Esophagus muscularis mucosa (tissue), 4 donors: ENCODE measurements at places on chromosomes 16 and 17. TPM values are rescaled to one million over a fixed set of nuclear protein-coding genes. Genes with fewer than 3 reads are reported as not detected.

DNA sequence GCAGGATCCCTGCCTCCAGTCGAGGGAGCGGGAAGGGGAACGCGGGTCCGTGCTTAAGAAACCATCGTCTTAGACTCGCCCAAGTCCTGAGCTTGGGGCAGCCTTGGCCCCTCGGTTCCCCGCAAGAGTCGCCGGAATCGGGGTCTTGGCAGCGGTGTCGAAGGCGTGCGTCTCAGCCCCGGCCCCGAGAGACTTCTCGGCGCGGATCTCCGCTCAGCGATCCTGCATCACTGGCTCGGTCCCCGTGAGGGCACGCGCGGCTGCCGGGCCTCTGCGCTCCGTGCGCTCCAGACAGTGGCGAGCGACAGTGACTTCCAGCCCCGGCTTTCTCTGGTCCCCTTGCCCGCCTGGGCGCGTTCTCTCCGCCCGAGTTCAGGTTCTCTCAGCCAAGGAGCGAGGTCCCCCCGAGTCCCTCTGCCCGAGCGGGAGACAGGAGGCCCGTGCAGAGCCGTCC is 380 bp downstream of the HS3ST3A1 start:
- DNase-seq: no peak

DNA sequence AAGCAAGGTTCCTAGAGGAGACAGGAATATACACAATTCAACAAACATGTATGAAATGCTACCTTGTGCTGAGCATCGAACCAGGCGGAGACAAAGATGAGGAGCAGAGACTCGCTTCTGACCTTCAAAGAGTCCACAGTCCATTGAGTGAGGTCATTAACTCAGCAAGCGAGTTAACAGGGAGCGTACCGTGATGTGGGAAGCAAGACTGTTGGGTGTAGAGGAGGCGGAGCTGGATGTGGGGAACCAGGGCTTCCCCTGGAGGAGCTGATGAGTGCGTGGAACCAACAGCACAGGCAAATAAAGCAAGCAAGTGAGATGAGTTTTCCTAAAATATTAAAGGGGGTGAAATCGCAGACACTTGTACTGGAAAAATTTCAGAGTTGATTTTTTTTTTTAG is 65.0 kb downstream of the NXN start:
- no peak for DNase-seq

- DNase-seq: no peak
Observed at GRCh38 chr17:33749171-33749570, 456.1 kb upstream of the ASIC2 start.

DNA sequence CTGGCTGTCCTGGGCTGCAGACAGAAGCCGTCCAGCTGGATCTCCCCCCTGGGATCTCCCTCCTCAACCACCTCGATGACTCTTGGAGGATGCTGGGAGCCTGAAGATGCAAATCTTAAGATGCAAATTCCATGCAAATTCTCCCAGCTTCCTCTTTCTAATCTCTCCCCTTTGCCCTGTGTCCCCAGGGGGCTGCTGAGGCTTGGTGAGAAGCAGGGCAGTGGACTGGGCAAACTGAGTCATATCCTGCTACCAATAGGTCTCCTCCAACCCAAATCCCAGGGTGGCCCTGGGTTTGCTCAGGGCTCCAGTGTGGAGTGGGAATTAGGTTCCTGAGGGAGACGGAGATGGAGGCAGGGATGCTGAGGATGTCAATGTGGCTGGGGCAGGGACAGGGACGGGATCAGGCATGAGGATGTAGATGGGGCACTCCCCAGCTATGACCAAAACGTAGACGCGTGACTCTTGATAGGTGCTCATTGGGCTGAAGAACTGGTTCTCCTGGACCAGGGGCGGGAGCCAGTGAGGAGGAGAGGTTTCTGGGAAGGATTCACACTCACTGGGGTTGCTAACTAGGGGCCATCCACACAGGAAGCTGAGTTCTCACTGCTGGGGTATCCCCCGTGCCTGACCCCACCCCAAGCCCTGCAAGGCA is 3.6 kb upstream of the ALOX12B start:
- DNase-seq: no peak

PITPNM3 gene
- total RNA-seq: 73.6 TPM

LGALS9 gene
- 31.8 TPM for total RNA-seq

GRCh38 chr16:50102051-50102746 is 36.4 kb downstream of the HEATR3 start:
- DNase-seq: no peak

GRCh38 chr16:57255686-57256415 is 10.8 kb downstream of the ARL2BP start:
- no peak for DNase-seq

DNA sequence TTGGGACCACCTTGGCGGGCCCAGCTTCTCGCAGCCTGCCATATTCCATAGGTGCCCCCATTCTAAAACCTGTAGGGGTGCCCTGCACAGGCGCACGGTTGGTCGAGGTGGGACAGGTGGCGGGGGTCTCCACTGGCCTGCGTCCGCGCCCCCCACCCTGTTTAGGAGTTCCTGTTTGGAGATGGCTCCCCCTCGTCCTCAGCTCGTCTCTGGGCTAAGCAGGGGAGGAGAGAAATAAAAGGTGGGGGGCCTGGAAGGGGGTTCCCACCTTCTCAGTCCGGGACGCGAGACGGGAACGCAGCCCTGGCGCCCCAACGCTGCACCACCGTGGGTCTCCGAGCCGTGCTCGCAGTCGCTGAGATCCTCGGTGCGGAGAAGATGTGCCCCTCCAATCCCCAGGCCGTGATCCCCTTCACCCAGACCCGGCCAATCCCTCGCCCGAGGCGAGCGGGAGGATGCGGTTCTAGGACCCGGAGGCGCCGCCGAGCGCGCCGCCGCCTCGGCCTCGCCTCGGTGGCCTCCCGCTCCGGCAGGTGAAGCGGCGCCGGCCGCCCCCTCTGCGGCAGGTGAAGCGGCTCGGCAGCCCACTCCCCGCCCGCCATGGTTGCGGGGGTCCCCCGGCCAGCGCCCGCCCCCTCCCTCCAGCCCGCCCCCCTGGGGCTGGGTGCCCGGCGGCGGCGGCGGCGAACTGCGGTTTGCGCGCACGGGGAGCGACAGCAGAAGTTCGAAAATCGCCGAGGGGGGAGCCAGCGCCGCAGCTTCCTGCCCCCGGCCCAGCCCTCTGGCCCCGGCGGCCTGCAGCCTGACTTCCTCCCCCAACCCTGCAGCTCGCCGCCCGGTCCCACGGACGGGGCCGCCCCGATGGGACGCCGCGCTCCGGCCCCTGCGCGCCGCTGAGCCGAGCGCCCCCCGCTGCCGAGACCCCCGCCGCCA is at the start of gene FMNL1:
Gene FMNL1 (plus strand): TSS at position 805 of the 933 bp plus-strand sequence. CDS start 240 bp downstream, outside the sequence.
- no peak for DNase-seq

DNA sequence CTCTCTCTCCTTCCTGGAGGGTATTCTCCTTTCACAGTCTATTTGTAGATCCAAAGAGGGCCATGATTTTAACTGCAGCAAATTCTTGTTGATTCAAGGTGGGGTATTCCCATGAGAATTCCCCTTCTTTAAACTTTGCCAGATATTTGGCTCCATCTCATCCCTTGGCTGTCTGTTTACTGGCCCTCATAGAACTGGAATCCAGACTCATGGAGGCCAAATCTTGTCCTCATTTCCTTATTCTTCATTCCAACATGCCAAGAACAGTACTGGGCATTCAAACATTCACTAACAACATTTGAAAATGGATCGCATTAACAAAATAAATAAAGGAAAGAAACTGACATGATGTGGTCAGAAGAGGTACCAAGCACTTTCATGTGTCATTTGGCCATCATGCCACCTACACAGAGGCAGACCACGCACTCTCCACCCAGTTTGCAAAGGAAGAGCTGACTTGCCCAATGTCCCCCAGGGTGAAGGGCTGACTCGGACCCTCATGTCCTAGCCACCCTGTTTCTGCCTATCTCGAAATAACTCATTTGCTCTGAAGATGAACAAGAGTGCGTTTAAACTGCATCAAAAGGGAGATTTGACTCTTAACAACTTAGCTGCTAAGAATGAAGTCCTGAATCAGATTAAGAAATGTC is 23.1 kb upstream of the SLC35B1 start:
- no peak for DNase-seq

CRYM gene
- total RNA-seq: not detected

DNA sequence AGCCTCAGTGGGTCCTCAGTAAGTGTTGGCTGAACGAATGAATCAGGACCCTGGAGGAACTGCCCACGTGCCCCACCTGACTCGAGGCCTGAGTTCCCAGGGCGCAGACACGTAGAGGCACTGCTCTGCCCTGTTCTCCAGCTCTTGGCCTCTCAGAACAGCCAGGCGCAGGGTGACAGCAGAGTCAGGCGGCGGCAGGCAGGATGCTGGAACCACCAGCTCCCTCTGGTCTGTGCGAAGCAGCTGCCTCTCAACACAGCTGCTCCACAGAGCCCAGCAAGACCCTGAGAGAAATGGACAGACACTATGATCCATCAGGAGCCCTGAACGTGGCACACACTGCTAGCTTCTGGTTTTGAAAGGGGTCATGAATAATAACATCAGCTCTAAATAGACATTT is 53.1 kb upstream of the BCO1 start:
- no peak for DNase-seq

CDH15 gene
- total RNA-seq: 0.17 TPM

- DNase-seq: no peak
Observed at GRCh38 chr17:48722201-48722907, at the start of gene PRAC1. Gene PRAC1 (minus strand): TSS chr17:48722518. CDS start chr17:48722392, 126 bp downstream.

- no peak for DNase-seq
Observed at GRCh38 chr16:11726008-11726407, 16.6 kb downstream of the TXNDC11 start.

GRCh38 chr16:66091471-66091891 is 275.0 kb upstream of the CDH5 start:
- peak; percentile 21 for DNase-seq

DNA sequence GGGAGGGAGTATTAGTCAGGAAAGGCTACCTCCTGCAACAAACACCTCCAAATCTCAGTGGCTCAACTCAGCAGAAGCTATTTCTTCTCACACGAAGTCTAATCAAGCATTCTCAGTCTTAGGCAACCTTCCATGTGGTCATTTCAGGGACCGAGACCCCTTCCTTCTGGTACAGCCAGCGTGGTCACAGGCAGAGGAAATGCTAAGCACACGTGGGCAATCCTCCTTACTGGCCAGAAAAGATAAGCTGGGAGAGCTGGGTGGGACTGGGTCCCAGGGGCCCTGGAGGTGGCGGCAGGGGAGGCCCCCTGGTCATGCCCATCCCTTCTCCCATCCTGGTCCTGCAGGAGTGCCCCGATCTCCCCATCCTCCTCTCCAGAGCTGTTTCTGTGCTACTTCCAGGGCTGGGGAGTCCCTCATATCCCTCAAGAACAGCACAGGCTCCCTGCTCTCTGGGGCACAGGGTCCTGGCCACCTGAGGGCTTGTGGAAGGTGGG is 5.7 kb upstream of the CX3CL1 start:
- no peak for DNase-seq

WDR45B gene
- 78.0 TPM for total RNA-seq

TMED6 gene
- not detected for total RNA-seq

DNA sequence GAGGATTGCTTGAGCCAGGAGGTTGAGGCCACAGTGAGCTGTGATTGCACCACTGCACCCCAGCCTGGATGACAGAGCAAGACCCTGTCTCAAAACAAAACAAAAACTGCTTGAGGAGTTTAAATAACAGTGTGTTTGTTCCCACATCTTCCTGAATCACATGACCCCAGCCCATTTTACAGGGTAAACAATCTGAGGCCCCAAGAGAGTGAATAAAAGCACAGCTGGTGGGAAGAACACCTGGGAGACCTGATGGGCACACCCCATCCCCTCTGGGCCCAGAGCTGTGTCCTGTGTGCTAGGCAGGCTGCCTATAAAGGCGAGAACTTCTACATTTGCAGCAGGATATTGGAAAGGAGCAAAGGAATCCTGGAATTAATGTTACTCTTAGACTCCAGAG is 69.6 kb downstream of the PLXDC1 start:
- DNase-seq: no peak

DNA sequence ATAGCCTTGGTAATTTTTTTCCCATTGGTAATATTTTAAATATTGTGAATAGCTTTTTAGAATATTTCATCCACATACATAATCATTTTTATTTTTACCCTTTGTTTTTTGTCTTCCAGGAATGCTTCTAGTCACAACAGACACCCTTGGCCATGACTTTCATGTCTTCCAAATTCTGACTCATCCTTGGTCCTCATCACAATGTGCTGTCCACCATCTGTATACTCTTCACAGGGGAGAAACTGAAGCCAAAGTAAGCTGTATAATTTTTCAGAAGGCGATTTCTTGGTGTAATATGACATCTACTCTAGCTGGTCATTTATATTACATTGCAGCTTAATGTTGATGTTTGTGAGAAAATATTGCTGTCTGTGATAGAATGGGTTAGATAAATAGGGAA is 269.4 kb downstream of the BCAS3 start:
- DNase-seq: no peak

EPOP gene
- total RNA-seq: 2.6 TPM

CDRT15L2 gene
- not detected for total RNA-seq

DNA sequence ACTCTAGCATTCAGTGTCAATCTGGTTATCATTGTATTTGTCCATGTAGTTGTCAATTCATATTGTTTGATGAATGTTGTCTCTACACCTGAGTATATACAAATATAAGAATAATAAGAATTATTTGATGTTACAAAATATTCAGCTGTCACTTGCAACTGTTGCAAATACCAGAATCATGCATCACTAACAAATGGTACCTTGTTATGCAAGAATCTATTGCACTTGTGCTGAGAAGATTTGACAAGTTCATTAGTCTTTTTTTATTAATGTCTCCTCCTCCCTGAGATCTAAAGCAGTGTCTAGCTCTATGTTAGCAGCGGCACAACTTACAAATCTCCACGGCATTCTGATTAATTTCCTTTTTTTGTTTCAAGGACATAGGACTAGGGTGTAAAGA is 22.2 kb upstream of the AKAP1 start:
- DNase-seq: no peak

KRTAP16-1 gene
- not detected for total RNA-seq

ZNF469 gene
- total RNA-seq: 3.0 TPM

- no peak for DNase-seq
Observed at GRCh38 chr16:1560153-1560552, 26.7 kb downstream of the TMEM204 start.

DNA sequence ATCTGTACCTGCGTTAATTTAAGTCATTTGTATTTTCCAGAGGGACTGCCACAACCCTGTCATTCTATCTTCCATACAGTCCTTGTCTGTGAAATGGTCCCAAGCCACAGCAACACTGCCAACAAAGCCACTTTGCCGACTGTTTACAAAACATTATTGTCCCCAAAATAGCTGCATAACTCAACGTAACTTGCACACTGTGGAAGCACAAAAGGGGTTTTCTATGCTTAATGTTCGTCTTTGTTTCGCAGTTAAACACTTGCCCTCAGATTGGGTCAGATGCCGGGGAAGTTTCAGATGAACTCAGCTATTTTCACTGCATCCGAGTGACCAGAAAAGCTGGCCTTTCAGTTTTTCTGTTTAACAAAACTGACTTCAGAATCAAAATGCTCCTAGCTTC is 4.6 kb downstream of the SEC14L5 start:
- no peak for DNase-seq

C16orf74 gene
- total RNA-seq: not detected

DNA sequence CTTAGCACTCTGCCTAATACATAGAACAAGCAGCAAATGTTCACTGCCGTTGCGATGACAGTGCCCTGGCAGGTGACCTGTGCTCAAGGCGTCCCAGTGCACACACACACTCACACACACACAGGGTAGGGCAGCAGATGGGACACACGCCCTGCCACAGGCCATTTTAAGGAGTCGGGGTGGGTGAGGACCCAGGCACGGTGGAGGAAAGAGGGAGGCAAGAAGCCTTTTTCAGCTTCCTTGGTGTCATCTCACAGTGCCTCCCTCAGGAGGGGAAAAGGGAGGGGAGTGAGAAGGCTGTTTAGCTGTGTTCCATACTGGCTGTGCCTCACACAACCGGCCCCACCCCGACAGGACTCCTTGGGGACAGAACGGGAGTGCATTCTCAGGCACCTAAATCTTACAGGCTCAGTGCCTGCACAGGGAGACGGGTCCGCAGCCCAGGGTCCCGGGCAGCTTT is 1.5 kb downstream of the PITPNM3 start:
- DNase-seq: no peak
